Posterior cingulate gyrus (tissue), 11 donors: ENCODE measurements at places on chromosomes 13 and 19.

GRCh38 chr13:36302289-36302688 lies 4.7 kb upstream of the CCDC169 start:
- DNase-seq = no peak

- DNase-seq = no peak
Measured at GRCh38 chr13:62092949-62093348, 677.3 kb upstream of the PCDH20 start.

DNA sequence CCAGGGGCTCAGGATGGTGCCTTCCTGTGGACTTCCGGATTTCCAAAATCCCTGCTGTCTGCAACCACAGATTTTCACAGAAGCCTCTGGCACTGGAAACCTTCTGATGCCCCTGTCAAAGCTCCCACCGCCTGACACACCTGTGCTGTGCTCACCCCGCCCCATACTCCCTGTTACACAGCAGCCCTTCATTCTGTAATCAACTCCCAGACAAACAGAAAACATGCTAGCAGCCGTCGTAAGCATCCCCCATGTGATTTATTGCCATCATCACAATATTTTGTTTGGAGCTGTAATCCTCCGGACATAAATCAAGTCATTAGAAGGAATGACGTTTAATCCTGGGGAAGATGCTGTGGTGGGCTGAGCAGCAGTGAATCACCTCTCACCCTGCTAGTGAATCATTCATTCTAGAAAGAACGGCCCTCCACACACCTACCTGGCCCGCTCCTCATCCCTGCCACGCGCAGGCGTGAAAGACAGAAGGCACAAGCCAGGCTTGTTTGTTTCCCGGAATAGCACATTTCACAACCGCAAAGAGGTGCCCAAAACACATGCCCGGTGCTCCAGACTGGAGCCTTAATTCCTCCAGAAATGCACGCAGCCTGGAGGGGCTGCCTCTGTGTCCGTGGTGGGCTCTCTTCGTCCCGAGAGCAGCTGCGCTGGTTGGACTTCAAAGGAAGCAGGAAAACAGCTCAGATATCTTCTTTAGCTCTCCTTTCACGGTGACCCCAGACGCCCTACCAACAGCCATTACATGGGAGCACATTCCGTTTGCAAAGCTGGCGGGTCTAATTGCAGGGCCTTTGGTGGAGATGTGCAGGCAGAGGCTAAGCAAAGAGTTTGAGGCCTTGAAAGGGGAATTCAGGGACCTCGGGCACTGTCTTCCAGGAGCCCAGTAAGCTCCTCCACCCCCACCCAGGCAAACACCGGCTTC lies 41.3 kb upstream of the KCTD15 start:
- no peak for DNase-seq

GRCh38 chr13:52850396-52851136 lies 2.1 kb upstream of the PCDH8 start:
- DNase-seq = peak; percentile 83
